HS-5 (cell line): ENCODE measurements at places on chromosomes 16 and 17.

GRCh38 chr16:85057948-85058347, 30.4 kb downstream of the KIAA0513 start:
- DNase-seq = no peak

GRCh38 chr17:36463916-36464764, 22.3 kb upstream of the ZNHIT3 start:
- no peak for DNase-seq

DNA sequence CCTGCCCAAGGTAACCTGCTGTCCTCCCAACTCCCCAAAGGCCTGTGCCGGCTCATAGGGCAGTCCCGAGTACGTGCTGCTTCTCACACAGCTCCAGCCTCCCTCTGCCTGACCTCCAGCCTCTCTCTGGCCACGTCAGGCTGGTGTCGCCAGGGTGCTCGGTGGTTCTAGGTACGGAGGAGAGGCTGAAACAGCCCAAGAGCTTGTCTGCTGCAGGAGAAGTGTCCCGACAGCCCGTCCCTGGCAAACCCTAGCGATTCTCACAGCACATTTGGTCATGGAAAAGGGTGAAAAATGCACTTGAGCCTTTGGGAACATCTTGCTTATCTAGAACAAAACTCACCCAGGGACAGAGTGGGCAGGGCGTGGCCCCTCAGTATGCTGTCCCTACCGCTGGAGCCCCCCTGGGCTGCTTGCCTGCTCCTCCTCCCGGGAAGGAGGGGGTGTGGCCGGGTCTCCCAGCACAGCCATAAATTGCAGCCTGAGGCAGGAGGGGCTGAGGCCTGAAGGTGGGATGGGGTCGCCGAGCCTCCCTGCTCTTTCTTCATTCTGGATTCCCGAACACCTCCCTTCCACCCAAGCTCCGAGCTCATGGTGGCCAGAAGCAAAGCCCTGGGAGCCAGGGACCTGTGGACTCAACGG, 40.4 kb downstream of the TIMM22 start:
- DNase-seq = no peak

- no peak for DNase-seq
Measured at GRCh38 chr16:23987443-23987842, 151.7 kb downstream of the PRKCB start.

DNA sequence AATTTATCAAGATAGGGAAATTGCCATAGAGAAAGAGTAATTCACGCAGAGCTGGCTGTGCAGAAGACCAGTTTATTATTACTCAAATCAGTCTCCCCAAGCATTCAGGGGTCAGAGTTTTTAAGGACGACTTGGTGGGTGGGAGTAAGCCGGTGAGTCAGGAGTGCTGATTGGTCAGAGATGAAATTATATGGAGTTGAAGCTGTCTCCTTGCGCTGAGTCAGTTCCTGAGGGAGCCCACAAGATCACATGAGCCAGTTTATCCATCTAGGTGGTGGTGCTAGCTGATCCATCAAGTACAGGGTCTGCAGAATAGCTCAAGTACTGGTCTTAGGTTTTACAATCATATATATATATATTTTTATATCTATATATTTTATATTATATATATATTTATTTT, 6.0 kb upstream of the AQP8 start:
- no peak for DNase-seq

- no peak for DNase-seq
Measured at GRCh38 chr16:82761858-82762257, 135.1 kb downstream of the CDH13 start.
